ENCODE measurements at places on chromosomes 1 and 21. TPM values are rescaled to one million over a fixed set of nuclear protein-coding genes. Genes with fewer than 3 reads are reported as not detected.
A peak's percentile ranks its signal among the peaks of the same experiment; 100 is the strongest.

DNA sequence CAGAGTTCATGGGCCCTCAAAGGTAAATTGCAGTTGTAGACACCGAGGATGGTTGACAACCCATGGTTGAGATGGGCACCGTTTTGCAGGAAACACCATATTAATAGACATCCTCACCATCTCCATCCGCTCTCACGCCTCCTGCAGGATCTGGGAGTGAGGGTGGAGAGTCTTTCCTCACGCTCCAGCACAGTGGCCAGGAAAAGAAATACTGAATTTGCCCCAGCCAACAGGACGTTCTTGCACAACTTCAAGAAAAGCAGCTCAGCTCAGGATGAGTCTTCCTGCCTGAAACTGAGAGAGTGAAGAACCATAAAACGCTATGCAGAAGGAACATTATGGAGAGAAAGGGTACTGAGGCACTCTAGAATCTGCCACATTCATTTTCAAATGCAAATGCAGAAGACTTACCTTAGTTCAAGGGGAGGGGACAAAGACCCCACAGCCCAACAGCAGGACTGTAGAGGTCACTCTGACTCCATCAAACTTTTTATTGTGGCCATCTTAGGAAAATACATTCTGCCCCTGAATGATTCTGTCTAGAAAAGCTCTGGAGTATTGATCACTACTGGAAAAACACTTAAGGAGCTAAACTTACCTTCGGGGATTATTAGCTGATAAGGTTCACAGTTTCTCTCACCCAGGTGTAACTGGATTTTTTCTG, 9.3 kb downstream of the SLAMF8 start:
- DNase-seq = no peak

CGN gene
- 13.4 TPM for total RNA-seq

- peak; percentile 20 for DNase-seq
These were observed at the start of gene CHRM3 for GRCh38 chr1:239386453-239387303. Gene CHRM3, plus strand, starts transcription at chr1:239386568. Its CDS starts 520,884 bp downstream, at chr1:239907452.

DNA sequence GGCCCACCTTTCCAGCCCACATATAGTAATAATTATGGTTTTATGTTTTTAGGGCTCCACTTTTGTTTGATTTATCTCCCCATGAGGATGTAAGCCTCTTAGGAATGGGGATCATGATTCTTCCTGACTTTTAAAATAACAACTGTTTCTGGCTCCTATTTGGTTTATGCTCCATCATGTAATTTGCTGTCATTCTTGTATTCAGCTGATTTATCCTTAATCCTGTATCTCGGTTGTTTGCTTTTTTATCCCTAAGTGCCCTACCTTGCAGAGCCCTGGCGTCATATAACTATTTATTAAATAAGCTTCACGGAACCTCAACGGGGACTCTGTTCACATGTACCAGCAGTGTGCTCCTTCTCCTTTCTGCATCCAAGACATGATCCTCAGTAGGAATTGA, 70.7 kb downstream of the RYR2 start:
- no peak for DNase-seq

DNA sequence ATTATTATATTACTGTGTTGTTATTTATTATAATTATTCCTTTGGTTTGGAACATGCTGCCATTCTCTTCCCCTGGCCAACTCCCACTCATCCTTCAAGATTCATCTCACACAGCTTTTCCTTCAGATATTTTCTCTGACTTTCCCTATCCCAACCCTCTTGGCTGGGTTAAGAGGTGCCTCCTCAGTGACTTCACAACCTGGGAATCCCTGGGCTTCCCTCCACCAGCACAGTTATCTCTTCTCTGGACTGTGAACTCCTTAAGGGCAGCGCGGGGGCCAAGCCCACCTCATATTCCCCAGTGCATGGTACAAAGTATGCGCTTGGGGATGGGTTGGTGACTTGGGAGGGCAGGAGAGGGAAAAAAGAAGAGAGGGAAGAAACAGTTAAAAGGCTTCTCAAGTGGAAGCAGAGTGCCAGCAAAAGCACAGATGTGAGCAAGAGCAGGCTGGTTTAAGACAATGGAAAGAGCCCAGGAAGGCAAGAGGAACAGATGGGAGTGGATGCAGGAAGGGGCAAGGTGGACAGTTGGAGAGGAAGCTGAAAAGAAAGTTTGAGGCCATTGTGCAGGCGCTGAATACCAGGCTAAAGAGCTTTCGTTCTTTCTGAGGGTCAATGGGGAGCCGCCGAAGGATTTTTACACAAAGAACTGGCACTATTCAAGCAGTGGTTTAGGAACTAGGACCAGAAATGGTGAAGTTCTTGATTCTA, 132.3 kb downstream of the BEND5 start:
- DNase-seq = no peak

DNA sequence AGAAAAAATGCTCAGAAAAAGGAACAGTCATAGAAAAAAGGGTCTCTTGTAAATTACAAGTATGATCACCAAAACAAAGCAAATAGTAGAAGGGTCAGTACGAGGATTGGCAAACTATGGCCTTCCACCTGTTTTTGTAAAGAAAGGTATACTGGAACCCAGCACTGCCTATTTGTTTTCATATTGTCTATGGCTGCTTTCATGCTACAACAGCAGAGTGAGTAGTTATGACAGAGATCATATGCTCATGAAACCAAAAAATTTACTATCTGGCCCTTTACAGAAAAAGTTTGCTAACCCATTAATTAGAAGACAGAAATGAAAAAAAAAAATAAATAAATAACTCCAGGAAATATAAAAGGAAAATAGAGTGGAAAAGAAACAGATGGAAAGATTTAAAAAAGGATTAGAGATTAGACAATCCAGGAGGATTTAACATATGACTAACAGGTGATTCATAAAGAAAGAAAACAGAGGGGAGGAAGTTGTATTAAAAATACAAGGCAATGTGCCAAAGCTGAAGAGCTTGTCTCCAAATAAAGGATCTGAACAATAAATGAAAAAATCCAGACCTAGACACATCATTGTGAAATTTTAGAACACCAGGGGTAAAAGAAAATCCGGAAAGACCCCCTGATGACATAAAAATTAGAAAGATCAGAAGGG, 108.5 kb upstream of the SERTAD4 start:
- DNase-seq = no peak

DNA sequence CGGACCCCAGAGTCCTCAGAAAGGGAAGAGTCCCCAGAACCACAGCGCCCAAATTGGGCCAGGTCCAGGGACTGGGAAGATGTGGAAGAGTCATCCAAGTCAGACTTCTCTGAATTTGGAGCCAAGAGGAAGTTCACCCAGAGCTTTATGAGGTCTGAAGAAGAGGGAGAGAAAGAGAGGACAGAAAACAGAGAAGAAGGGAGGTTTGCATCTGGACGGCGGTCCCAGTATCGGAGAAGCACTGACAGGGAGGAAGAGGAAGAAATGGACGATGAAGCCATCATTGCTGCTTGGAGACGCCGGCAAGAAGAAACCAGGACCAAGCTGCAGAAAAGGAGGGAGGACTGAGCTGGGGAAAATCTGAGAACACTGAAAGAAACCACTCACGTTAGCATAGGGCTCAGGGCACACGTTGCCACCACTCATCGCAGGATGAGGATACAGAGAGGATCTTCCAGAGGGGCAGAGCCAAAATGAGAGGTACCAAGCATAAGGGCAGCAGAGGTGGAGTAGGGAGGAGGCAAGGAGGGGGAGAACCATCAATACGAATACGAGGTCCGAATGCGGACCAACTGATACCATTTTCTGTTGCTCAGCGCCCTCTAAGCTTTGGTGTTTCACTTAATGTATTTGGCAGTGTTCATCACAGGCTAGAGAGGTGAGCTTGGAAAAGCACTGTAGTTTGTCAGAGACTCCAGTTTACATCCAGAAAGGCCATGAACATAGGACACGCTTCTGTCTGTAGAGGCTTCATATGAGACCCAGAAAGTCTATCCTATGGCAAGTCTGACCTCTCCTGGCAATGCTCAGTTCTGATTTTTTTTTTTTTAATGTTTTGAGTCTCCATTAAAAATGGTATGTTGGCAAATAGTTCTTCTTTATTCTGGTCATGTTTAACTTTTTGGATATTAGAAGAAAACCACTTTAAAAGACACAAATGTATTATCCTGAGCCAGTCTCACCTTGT, 34.7 kb downstream of the STYXL2 start:
- DNase-seq = no peak

DNA sequence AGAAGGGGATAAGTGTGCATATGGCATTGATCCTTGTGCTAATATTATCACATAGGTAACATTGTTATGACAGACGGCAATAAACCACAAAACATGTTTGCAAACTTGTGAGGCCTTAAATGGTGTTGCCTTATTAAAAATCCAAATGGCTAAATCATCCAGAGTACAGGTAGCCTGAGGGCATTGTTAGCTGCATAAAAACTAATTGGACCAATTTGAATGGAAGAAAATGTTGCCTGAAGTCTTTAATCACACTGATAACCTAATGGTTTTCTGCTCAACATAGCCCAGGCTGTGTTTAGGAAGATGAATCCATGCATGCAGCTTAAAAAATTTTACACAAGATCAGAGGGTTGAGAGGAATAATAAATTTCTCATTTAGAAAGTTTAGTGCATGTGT, 19.4 kb upstream of the LRRC53 start:
- DNase-seq = no peak

DNA sequence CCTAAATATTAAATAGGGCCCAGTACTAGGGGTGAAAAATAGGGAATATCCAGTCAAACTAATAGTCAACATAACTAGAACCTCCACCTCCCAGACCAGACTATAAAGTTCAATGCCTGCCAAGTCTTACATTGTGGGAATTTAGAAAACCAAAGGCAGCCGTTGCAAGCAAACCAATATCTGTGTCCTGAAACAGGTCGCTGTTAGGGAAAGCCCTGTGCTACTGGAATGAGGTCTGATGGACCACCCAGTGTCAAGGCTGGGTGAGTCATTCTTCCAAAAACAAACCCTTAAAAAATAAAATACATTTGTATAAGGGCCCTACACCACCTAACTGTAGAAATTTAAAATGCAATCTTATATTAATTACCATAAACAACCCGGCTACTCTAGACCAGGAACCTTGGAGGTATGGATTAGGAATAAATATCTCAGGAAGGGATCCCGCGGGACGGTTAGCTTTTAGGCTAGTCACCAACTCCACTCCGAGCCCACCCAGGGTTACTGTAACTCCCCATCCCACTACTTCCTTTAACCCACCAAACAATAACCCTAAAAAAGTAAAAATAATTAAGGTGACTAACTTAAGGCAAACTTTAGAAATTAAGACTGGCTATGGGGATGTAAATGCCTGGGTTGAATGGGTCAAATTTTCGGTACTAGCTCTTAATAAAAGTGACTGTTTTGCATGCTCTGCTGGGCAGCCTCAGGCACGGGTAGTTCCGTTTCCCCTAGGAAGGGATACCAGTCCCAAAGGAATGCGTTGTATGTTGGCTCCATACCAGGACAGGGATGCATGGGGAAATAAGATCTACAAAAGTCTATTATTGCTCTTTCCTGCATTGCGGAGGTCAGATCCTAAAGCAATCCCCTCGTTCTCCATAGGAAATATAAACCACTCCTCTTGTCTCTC, 65.4 kb upstream of the TLR5 start:
- DNase-seq = no peak

- peak; percentile 81 for DNase-seq
These were observed 3.1 kb upstream of the SELENON start for GRCh38 chr1:25796811-25797458.

- no peak for DNase-seq
These were observed 83.0 kb downstream of the MAN1C1 start for GRCh38 chr1:25699500-25700143.

DNA sequence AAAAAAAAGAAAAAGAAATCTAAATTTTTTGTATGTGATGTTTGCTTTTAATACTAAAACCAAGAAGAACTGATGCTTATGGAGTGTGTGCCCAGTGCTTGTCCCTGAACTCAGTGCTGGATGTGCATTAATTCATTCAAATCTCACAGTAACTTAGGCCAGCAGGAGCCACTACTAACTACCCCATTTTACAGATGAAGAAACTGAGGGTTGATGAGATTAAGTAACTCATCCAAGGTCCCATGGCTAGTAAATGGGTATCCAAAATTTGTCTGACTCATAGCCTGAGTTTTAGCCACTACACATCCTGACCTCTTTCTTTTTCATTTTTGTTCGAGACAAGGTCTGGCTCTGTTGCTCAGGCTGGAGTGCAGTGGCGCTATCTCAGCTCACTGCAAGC, 127.9 kb downstream of the CCDC185 start:
- DNase-seq = no peak

DNA sequence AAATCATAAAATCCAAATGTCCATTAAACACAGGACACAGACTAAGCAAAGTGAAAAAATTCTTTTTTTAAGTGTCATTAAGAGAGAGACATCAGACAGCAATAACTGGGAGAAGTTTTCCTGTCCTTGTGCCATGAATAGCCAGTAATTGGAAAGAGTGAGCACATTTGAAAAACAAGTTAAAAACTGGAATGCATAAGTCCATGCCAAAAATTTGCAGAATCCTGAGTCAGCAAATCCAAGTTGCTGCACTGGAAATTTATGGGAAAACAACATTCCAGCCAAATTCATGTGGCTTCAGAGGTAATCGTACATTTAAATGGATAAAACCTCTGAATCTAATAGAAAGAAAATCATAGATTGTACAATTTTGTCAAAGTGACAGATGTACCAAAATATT, 291.4 kb downstream of the LRRC40 start:
- no peak for DNase-seq

DNA sequence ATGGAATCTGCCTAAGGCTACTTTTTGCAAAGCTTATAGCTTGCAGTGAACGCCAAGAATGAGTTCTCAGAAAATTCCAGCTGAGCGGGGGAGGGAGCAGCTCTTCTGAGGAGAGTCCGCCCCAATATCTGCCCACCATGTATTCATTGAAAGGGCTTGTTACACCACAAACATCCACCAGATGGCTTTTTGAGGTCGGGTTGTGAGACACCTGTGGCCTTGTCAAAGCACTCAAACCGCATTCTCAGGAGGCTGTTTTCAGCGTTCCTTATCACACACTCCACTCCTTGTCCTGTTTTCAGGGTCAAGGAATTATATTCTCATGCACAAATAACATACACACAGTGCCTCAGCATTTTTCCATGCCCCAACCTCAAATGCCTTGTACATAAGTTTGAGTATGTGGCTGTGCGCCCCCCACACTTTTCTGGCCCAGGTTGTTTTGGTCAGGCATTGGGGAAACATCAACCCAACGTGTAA, 3.9 kb upstream of the C4BPB start:
- no peak for DNase-seq

INKA2 gene
- 3.8 TPM for total RNA-seq

PTTG1IP gene
- total RNA-seq = 272 TPM

Measured in breast epithelium (tissue), 4 donors.